ENCODE measurements at places on chromosomes 3 and 15.

GRCh38 chr3:154071146-154071545 is 50.0 kb upstream of the ARHGEF26 start:
- H3K36me3 ChIP-seq: no peaks in the 10 kb centered on the region
- H3K27me3 ChIP-seq: no peaks in the 10 kb centered on the region
- H3K4me3 ChIP-seq: no peak overlapping the region
- no peak for DNase-seq

DNA sequence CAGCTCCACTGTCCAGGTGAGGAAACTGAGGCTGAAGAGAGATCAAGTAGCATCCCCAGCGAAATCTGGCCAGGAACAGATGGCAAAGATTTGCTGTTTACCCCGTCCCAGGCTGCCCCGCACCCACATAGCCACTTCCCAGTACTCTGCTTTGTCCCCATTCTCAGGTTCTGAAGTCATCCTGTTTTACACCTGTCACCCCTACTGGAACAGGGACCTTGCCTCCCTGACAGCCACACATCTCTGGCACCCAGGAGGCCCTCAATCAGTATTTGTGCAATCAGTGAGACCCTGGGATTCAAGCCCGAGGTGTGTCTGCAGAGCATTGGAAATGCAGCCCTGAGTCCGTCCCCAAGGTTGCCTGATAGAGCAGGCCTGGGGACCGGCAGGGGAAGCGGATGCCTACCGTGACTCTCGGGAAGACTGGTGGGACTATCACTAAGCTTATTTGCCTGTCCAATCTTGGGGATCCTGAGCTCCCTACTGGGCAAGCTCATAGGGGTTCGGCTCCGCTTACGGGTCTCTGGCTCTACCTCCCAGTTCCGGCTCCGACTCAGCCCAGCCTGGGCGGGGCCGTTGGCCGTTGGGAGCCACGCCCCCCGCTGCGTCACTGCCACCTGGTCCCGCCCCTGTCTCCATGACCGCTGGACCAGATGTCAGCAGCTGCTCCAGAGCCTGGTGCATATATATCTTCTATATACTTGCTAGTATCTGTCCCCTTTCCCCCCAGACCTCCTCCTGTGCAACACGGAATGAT is 17.5 kb upstream of the FANCD2 start:
- H3K27me3 ChIP-seq: no peaks in the 10 kb centered on the region
- H3K4me3 ChIP-seq: peak overlapping the region; percentile 26
- H3K27ac ChIP-seq: peak overlapping the region; percentile 74
- peaks cover 4% of the 10 kb centered on the region for H3K4me1 ChIP-seq

DNA sequence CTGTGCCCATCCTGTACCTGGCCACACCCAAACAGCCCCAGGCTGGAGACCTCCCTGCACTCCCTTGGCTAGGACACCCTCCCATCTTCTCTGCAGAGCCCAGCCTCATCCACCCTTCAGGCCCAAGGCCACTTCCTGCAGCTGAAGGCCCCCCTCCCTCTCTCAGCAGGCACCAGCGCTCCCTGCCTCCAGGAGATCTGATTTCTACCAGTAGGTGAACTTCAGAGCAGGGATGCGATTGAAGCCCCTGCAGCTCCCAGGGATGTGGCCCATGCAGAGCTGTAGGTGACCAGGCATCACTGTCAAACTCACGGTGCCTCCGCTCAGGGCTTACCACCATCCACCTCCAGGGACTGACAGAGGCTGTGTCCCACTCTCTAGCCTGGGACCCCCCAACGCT is 96.3 kb downstream of the NUP210 start:
- no peaks in the 10 kb centered on the region for H3K4me1 ChIP-seq
- no peaks in the 10 kb centered on the region for H3K27me3 ChIP-seq
- no peak for DNase-seq
- no peak overlapping the region for H3K27ac ChIP-seq

DNA sequence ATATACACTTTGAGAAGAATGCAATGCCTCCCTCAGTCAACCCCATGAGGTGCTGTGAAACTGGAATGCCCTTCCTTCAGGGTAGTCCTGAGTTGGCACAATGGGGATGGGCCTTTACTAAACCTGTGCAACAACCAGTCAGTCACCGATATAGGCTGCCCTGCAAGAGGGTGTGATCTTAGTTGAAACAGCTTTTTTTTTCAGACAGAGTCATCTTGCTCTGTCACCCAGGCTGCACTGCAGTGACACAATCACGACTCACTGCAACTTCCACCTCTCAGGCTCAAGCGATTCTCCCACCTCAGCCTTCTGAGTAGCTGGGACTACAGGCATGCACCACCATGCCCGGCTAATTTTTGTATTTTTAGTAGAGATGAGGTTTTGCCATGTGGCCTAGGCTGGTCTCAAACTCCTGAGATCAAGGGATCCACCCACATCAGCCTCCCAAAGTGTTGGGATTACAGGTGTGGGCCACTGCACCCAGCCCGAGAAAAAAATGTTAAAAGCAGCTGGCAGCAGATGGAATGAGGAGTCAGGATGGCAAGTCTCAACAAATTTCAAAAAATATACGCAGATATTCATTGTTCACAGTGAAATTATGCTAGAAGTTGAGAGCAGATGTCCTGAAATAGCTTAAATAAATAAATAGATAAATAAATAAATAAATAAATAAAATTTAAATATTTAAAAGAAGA is 31.8 kb downstream of the MYO5A start:
- no peak overlapping the region for H3K27ac ChIP-seq
- H3K4me1 ChIP-seq: peaks cover 4% of the 10 kb centered on the region
- no peaks in the 10 kb centered on the region for H3K36me3 ChIP-seq
- no peak overlapping the region for H3K4me3 ChIP-seq

DNA sequence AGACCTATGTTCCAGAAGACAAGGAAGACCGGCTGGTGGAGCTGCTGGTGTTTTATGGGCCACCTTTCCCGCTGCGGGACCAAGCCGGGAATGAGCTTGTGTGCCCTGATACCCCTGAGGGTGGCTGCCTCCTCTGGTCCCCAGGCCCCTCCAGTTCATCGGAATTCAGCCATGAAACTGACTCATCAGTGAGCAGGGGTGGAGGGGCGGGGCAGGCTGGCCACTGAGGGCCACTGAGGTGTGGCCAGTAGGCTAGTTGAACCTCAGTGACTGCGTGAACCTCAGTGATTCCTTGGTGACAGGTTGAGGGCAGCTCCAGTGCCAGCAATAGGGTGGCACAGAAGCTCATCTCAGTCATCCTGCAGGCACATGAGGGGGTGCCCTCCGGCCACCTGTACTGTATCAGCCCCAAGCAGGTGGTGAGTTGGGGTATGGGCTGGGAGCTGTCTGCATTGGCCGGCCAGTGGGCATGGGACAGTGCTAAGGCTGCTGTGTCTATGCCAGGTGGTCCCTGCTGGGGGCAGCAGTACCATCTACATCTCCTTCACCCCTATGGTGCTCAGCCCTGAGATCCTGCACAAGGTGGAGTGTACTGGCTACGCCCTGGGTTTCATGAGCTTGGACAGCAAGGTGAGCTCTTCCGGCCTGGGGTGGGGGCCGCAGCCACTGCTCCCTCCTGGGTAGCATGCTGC is 20.3 kb downstream of the ACAA1 start:
- no peaks in the 10 kb centered on the region for H3K4me1 ChIP-seq
- no peaks in the 10 kb centered on the region for H3K36me3 ChIP-seq
- no peak overlapping the region for H3K27ac ChIP-seq
- DNase-seq: no peak

- no peaks in the 10 kb centered on the region for H3K36me3 ChIP-seq
- DNase-seq: no peak
- peak overlapping the region; percentile 61 for H3K4me3 ChIP-seq
- H3K27me3 ChIP-seq: no peaks in the 10 kb centered on the region
- no peaks in the 10 kb centered on the region for H3K4me1 ChIP-seq
Observed at GRCh38 chr3:100335434-100335833, 877 bp downstream of the NIT2 start.

- H3K4me1 ChIP-seq: no peaks in the 10 kb centered on the region
- no peak overlapping the region for H3K27ac ChIP-seq
Observed at GRCh38 chr3:143266511-143266910, 146.9 kb downstream of the CHST2 start.

DNA sequence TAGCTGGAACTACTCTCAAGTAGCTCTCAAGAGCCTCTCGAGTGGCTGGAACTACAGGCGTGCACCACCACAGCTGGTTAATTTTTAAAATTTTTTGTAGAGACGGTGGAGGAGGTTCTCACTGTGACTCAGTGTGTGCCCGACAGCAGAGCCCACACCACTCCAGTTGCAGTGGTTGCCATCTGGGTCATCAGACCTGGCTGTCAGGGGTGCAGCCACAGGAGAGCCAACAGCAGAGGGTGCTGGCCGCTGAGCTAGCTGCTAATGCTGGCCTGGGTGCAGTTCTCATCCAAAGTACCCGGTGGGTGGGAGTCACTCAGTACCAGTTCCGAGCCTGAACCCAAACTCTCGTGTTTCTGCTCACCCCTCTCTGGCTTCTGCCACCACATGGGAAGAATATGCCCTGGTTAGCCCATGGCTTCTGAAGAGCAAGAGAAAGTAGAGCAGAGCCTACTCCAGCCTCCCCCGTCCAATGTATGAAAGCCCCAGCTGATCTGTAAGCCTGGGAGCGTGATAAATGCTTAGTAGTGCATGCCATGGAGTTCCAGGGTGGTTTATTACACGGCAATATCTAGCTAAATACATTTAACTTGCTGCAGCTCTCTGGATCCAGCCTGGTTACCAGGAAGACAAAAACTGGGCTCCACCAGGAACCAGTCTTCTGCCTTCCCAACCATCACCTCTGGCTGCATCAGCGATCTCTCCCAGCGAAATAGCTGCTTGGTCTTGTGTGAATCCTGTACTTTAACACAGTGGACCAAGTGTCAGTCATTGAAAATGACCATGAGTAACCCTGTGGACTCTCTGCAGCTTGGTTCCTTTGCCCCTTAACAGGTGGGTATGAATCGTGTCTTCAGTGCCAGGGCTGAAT is 17.1 kb downstream of the UMPS start:
- no peaks in the 10 kb centered on the region for H3K36me3 ChIP-seq
- no peak for DNase-seq

DNA sequence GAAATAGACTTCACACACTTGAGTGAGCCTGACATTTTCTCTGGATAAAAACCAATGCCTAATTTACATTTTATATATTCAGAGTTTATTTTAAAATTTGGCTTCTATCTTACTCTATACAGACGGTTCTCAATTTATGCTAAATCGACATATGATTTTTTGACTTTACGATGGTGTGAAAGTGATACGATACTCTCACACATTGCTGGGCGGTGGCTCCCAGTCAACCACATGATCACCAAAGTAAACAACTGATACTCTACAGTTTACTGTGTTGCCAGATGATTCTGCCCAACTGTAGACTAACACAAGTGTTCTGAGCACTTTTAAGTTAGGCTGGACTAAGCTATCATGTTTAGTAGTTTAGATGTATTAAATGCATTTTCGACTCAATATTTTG is 25.1 kb upstream of the GADL1 start:
- no peaks in the 10 kb centered on the region for H3K4me1 ChIP-seq
- no peak for DNase-seq
- no peaks in the 10 kb centered on the region for H3K36me3 ChIP-seq
- no peak overlapping the region for H3K27ac ChIP-seq

DNA sequence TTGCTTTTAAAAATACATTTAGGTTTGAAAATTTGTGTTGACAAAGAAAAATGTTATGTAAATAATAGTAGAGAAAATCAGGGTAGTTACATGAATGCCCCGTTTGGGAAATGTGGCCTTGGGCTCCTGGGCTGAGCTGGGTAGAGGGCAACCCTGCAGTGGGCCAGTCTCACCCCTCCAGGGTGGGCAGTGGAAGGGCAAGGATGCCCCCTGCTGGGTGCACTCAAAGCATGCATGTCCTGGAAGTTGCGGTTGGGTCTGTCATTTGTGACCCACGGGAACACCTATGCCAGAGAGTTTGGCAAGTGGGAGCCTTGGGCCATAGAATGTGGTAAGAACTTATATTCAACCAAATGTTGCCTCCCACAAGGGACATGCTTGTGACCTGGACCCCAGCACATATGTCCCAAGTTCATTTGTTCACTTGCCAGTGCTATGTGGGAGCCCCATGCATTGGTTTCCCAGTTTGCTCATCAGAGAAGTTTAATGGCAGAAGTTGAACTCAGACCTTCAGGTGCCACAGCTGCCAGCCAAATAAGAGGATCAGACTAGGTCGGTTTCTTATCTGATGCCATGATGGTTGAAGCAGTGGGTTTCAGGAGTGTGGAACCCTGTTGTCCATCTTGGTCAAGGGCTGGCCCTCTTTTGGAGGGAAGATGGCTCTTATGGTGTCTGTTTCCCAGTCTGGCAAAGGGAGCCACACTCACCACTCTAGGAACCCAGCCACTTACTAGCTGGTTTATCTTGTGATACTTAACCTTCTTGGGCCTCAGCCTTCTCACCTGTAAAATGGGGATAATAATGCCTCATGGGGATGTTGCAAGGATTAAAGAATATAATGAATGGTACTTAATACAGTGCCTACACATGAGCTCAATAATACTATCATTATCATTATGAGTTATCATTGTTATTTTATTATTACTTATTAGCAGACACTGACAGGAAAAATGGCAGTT is 2.5 kb upstream of the PLCB2 start:
- H3K27me3 ChIP-seq: no peaks in the 10 kb centered on the region
- H3K4me3 ChIP-seq: no peak overlapping the region
- DNase-seq: peak; percentile 22
- no peaks in the 10 kb centered on the region for H3K36me3 ChIP-seq
- H3K27ac ChIP-seq: no peak overlapping the region
- H3K4me1 ChIP-seq: no peaks in the 10 kb centered on the region

GRCh38 chr15:101053261-101053660 is 134.1 kb downstream of the LRRK1 start:
- no peaks in the 10 kb centered on the region for H3K4me1 ChIP-seq
- no peaks in the 10 kb centered on the region for H3K36me3 ChIP-seq

GRCh38 chr3:14913071-14913925 is 34.1 kb upstream of the NR2C2 start:
- no peaks in the 10 kb centered on the region for H3K27me3 ChIP-seq
- no peak overlapping the region for H3K4me3 ChIP-seq
- no peaks in the 10 kb centered on the region for H3K4me1 ChIP-seq
- no peak overlapping the region for H3K27ac ChIP-seq
- no peaks in the 10 kb centered on the region for H3K36me3 ChIP-seq

- no peaks in the 10 kb centered on the region for H3K36me3 ChIP-seq
- H3K27ac ChIP-seq: no peak overlapping the region
- no peaks in the 10 kb centered on the region for H3K4me1 ChIP-seq
- H3K27me3 ChIP-seq: no peaks in the 10 kb centered on the region
- no peak for DNase-seq
Observed at GRCh38 chr3:71930056-71930991, 145.4 kb upstream of the PROK2 start.
